ENCODE measurements at places on chromosomes 7 and 10.

DNA sequence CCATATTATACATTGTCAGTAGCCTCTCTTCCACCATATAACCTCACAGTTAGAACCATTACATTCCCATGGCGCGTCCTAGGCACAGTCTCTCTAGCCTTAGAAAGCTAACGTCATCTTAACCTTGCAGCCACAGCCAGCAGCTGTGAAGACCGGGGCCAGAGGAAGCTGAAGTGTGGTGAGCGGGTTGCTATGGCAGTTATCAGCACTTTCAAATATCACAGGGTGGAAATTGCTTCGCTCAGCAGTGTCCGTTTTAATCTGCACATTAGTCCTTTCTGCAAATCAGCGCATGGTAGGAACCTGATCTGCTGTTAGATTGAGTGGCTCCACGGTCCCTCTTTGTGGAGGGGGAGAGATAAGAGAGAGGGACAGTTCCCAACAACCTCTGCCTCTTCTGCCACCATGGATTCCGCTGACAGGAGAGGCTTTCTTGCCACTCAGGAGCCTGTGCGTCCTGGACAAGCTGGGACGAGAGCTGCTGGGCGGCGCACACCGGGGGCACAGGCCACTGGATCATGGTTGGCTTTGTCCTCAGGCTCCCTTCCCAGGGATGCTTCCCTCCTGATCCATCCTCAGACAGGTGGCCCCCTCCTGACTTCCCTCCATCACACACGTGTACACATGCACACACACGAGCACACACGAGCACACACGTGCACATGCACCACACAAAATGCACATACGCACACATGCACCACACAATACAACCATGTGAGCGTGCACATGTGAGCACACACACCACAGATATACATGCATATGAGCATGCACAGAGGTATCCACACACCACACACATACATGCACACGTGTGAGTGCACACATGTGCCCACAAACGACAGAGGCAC is 93.8 kb downstream of the WDR37 start:
- no peak for DNase-seq

DNA sequence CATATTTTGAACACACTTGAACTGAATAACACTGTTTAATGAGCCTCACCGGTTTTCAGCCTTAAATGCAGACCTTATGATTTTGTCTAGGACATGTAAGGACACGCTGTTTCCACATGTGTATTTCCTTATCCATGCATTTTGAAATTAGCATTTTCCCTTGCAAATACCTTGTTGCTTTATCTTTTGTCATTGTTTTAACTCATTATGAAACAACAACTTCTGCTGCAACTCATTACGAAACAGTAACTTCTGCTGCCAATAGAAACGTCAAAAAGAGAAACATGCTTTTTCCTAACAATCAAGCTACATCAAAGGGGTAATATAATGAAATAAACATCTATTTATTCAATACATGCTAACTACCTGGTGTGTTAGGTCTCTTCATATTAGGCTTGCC is 322.0 kb downstream of the AGMO start:
- no peak for DNase-seq

DNA sequence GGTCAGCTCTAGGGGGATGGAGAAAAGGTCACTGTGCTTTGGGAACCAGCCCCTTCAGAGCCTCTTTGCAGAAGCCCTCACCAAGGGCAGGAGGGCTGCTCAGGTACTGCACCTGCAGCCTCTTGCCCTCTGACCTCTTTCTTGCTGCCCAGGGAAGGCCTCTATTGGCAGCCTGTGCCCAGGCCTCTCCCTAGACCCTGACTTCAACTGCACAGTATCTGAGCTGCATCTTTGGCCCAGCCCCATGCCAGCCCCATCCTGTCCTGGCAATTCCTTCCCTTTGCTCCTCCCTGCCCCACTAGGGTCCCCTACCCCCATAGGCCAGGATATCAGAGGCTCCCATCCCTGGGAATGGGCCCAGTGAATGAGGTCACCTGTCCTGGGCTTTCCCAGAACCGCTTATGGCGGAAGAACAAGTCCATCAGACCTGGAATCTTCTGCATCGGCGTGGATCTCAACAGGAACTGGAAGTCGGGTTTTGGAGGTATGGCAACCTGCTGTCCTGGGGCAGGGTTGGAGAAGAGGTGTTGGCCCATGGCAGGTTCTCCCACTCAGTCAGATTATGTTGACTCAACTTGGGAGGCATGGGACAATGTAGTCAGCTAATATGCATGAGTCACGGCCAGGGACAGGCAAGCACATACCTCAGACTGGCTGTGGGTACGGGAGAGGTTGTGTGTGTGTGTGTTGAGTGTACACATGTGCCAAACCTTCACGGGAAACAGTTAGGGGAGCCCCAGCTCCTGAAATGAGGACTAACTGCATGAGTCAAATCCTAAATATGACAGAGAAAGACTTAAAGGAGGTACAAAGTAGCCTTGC is 17.1 kb upstream of the CPA1 start:
- peak; percentile 72 for DNase-seq

GRCh38 chr7:141128931-141129330 is 55.1 kb downstream of the TMEM178B start:
- no peak for DNase-seq
